ENCODE measurements at places on chromosomes 16 and 17.
A peak's percentile ranks its signal among the peaks of the same experiment; 100 is the strongest.

- no peak for DNase-seq
Measured at GRCh38 chr16:79845734-79846135, 245.2 kb upstream of the MAF start.

DNA sequence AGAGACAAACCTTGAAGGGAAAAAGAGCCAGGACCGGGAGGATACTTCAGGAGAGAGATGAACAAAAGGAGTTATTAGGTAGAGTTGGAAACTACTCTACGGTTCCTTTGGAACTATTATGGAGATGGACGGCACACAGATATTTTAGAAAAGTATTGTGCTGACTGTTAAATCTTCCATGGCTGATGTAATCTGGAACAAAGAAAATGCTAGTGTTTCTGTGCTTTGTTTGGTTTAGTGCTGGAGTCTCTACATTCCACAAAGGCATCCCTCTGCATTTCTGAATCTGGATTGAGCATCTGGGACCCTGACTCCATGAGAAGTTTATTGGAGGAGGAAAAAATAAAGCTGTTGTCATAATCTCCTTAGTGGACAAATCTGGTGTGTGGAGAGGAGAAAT lies 57.2 kb downstream of the RPGRIP1L start:
- DNase-seq: no peak

DNA sequence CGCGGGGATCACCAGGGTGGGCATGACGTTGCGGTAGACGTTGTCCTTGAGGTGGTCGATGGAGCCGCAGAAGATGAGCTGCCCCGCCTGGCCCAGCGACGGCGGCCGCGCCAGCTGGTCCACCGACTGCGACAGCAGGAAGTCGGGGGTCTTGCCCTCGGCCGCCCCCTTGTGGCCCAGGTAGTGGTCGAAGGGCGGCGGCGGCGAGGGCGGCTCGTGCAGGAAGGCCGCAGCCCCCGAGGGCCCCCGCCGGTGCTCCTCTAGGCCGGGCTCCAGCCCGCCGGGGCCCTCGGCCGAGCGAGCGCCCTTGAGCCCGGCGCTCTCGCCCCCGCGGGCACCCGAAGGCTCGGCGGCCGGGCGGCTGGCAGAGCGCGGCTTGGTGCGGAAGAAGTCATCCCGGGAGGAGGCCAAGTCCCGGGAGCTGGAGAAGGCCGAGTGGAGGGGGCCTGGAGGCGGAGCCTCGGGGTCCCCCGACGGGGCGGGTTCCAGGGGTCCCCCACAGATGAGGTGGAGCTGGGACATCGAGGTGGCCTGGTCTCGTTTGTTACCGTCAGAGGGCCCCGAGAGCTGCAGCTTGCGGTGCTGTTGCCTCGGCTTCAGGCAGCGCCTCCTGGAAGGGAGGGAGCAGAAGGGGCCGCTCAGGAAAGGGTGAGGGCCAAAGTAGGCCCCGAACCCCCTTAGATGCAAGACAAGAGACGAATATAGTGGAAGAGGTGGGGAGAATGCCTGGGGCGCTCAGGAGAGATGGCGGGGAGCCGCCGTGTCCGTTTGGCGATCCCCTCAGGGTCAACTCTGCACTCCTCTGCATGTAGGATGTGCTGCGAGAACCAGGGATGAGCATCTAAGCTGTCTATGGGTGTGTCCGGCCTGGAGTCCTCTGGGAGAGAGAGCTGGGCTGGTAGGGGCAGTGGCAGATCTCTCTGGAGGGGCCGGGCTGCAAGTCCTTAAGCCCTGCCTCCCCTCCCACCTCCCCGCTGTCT lies 8.8 kb downstream of the FAM171A2 start:
- peak; percentile 82 for DNase-seq

GRCh38 chr16:2756288-2757015 lies 4.0 kb downstream of the SRRM2 start:
- no peak for DNase-seq

- peak; percentile 99 for DNase-seq
Measured at GRCh38 chr16:4766875-4767628, at the start of gene ZNF500. ZNF500 (minus strand) TSS chr16:4767162; CDS start chr16:4765978, 1,184 bp downstream.

- peak; percentile 34 for DNase-seq
Measured at GRCh38 chr17:47423406-47424295, 99.9 kb downstream of the EFCAB13 start.

DNA sequence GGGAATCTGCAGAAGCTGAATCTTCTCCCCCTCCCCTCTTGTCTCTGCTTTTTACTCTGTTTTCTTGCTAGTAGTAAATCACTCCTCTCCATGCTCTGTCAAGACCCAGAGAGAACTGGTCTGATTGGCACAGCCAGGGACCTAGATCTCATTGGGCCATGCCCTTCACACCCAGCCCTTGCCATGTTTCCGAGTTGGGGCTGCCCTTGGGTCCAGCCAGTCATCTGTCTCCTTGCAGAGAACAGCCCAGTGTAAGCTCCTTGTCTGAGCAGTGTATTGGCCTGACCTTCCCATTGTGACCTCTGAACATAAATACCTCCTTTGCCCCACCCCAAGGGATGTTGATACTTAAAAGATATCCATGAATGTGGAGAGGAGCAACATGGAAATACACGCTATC lies 3.9 kb downstream of the MMP15 start:
- DNase-seq: no peak

GRCh38 chr16:66057057-66057456 lies 309.4 kb upstream of the CDH5 start:
- no peak for DNase-seq

DNA sequence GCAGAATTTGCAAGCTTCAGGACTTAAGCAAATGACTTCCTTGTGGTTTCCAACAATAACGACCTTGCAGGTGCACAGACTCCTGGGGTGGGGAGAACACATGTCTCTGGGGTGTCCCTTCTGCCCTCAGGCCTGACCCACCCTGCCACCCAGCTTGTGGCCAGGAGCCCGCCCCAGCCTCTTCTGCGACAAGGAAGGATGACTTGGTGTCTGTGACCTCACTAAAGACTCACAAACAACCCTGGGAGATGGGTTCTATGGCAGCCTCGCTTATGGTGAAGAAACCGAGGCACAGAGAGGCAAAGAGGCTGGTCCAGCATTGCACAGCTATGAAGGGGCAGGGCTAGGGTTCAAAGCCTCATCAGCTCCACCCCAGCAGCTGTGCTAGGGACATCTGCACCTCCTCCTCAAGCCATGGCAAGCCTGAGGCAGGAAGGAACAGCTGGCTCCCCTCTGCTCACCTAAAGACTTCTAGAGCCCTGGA lies 2.6 kb downstream of the ATP2A3 start:
- DNase-seq: peak; percentile 46

- DNase-seq: no peak
Measured at GRCh38 chr17:81364278-81365147, 30.7 kb upstream of the BAHCC1 start.

DNA sequence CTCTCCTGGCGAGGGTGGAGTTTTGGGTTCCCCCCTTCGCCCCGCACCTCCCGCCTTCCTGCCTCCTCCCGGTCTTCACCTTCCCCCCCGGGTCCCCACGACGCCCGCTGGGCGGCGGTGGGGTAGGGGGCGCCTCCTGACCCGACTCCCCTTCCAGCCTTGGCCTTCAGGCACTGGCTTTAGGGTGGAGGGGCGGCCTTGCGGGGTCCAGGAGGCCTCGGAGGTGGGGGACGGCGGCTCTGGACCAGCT lies 2.4 kb downstream of the SLC16A3 start:
- DNase-seq: no peak

GRCh38 chr17:9837551-9838471 lies 12.1 kb downstream of the GLP2R start:
- no peak for DNase-seq

DNA sequence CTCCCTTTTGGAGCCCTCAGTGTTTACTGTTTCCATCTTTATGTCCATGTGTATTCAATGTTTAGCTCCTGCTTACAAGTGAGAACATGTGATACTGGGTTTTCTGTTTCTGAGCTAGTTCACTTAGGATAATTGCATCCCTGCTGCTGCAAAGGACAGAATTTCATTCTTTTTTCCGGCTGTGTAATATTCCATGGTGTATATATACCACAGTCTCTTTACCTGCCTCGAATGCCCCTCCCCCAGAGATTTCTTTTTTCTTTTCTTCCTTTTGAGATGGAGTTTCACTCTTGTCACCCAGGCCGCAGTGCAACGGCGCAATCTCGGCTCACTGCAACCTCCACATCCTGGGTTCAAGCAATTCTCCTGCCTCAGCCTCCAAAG lies 60.9 kb downstream of the RMI2 start:
- no peak for DNase-seq

DNA sequence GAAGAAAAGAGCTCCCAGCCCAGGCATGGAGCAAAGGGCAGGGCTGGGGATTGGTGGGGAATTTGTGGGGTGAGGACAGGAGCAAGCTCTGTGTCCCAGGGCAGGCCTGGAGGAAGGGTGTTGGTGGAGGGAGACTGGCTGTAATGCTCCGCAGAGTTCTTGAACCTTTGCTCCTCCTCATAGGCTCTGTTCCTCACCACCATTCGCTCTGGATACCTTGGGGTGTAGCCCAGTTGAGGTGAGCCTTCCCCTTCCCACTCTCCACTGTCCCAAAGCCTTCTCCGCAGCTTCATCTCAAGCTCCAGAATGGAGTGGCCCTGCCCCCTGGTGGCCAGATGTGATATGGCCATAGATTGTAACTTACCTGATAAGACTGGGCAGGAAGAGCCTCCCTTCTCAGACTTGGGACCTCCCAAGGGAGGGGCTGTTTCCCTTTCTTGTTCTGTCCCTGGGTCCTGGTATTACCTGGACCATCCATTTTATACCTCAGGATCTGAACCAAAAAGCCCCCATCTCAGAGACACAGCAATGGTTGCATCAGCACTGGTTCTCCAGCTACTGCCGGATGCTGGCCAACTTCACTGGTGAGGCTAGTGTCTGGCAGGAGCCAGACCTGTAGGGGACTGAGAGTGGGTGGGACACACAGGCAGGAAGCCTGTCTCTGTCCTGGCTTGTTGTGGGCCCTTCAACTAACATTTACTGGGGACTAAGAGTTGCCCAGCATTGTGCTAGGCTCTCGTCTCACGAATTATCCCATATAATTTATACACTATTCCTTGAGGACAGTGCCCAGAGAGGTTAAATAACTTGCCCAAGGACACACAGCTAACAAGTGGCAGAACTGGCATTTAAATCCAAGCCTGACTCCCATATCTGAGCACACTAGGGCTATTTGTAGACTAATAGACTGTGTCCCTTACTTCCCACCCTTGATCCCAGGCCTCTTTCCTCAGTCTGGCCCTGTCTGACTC lies 19.1 kb upstream of the STAC2 start:
- peak; percentile 98 for DNase-seq

DNA sequence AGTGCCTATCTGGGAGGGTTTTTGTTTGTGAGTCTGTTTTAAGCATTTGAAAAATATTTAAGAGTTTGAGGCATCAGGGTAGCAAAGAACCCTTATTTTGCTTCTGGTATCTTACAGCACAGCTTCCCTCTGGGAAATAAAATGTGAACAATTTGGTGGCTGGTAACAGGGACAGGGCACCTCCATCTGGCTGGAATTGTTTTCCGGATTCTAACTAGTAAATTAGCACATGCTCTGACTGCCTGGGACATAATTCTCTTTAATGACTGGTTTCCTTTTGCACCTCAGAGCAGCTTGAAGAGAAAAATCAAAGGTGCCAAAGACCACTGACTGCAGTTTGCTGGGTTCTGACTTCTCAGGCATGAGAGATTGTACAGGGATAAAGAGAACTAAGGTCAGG lies 469.1 kb downstream of the GRIN2A start:
- no peak for DNase-seq

GRCh38 chr17:57158325-57158724 lies 73.3 kb downstream of the AKAP1 start:
- DNase-seq: no peak

DNA sequence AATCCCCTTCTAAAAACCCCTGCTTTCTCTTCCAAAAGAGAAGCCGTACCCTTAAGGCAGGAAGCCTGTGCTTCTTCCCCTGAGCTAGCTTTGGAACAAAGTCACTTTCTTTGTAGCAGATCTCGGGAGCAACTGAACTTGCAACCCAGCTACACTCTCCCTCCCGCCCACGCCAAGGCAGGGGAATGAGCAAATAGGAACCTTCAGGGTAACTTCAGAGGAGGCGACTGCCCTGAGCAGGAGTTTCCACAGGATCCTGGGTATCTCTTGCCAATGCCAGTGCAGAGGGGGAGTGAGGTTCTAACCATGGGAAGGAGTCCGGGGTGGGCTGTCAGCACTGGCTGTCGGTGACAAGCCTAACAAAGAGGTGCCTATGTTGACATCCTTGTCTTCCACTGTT lies 5.9 kb upstream of the PIRT start:
- DNase-seq: peak; percentile 28

GRCh38 chr16:64950731-64951130 lies 171.1 kb downstream of the CDH11 start:
- DNase-seq: no peak

- no peak for DNase-seq
Measured at GRCh38 chr17:78585006-78585630, 7.9 kb upstream of the DNAH17 start.

- no peak for DNase-seq
Measured at GRCh38 chr16:65392806-65393565, 271.1 kb upstream of the CDH11 start.

GRCh38 chr16:74169066-74169465 lies 127.5 kb upstream of the PSMD7 start:
- no peak for DNase-seq

DNA sequence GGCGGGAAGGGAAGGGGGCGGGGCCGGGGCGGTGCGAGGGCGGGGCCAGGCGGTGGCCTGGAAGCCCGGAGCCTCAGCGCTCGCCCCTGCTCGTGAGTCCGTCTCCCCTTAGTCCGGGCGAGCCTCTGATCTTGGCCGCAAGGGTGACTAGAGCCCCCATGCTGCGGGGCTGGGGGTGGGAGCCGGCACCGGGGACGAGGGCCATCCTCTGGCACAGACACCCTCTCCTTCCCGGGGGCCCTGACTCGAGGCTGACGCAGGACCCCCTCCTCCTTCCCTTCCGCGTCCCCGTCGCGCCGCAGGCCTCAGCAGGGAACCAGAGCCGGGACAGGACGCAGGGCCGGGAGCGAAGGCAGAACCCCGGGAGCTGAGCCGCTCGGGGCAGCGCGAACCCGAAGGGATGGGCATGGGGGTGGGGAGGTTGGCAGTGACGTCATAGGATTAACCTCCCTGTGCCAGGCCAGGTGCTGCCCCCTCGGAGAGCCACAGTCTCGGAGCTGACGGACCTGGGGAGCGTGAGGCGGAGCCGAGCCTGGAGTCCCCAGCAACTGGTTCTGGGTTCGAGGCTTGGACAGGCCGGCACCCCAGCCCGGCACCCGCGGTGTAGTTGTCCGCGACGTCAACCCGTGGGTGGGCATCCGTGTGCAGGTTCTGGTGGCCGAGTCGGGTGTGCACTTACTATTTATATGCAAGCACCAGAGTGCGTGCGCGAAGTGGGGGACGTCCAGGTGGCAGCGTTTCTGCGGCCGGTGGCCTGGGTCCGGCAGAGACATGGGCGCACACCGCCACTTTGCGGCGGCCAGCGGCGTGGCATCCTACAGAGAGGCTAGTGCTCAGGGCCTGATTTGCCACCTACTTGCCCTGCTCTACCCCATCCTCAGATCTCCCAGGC lies 503 bp upstream of the PLCD3 start:
- peak; percentile 79 for DNase-seq

- DNase-seq: no peak
Measured at GRCh38 chr17:2051061-2051932, 3.6 kb upstream of the HIC1 start.

DNA sequence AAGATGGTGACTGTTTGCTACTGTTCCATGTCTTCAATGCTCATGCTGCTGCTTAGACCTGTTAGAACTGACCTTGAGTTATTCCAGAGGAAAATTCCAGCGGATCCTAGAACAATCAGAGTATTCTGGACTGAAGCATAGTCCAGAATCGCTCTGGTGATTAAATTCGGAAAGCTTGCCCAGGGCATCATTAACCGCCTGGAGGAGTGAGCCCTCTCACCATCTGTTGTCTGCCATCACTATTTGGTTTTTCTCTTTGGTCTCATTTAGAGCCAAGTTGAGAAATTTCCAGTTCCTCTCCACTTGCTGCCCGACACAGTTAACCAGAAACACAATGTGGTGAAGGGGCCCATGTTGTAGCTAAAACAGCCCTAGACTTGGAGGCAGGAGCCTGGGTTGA lies 104.1 kb downstream of the BMERB1 start:
- no peak for DNase-seq
